Urothelium cell line (cell line): ENCODE measurements at places on chromosomes 1 and 21.

DNA sequence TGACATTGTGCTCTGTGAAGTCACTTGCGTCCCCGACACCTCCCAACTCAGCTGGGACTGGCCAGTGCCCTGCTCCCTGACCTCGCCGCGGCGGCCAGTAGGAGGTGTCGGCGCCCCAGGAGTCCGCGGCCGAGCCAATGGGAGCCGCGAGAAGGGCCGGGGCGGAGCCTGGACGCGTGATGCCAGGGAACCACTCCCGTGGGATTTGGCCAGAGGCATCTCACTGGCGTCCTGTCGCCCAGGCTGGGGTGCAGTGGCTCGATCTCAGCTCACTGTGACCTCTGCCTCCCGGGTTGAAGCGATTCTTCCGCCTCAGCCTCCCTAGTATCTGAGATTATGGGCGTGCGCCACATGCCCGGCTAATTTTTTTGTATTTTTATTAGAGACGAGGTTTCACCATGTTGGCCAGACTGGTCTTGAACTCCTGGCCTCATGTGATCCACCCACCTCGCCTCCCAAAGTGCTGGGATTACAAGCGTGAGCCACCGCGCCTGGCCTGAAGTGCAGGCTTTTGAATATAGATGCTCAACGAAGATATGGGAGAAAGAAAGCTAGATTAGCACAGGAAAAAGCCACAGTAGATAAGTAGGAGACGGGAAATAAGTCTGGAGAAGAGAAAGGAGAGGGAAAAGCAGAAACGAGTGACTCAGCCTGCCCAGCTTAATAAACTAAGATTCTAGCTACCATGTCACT lies 38.0 kb downstream of the ZBTB8OS start:
- DNase-seq: peak; percentile 92

DNA sequence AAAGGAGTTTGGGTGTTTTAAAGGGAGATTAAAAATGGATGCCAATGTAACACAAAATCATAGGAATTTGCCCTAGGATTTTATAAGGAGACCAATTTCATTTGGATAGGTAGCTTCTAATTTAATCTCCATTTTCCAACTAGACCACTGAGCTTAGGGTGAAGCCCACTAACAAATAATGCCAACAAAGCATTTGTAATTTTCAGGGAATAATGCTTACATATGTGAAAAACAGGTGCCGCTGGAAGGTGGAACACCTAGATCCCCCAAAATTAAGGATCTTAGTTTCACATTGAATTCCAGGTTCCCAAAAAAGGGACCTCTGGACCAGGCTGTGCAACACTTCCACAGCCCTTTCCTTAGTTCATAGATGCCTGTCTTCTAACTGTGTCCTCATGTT lies 66.2 kb upstream of the B3GALT5 start:
- DNase-seq: no peak

- DNase-seq: no peak
Measured at GRCh38 chr1:29134695-29135028, 11.0 kb upstream of the TMEM200B start.

DNA sequence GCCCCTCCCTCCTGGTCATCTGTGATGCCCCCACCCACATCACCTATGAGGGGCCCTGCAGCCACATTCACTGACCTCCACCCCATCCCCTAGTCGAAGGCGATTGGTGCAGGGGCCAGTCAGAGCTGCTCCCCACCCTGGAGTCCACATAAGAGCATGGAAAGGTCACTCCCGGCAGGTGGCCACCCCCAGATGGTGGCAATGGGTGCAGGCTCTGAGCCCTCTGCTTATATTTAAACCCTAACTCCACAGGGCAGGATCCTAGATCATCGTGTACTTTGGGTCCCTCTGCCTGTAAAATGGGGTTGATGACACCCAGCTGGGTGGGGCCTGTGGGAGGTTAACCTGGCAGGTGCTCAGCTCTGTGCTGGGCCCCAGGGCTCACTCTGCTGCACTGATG lies 186.8 kb upstream of the C1orf174 start:
- no peak for DNase-seq

DNA sequence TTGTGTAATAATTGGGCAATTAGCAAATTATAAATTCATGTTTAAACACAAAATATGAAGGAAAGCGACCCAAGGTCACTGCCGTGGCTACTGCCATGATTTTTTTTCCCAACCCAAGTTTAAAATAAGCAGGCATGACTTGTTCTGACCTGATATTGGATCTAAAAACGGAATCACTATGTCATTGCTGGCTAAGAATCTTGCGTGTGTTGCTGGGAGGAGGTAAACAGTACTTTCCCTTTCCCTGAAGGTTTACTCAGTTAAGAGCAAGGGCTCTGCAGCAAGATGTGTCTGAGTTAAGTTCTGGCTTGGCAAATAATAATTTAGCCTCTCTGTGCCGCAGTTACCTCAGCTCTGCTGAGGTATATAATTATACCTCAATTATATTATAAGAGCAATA lies 125.7 kb upstream of the L1TD1 start:
- DNase-seq: no peak

- DNase-seq: no peak
Measured at GRCh38 chr1:46068525-46068924, 63.9 kb downstream of the PIK3R3 start.

DNA sequence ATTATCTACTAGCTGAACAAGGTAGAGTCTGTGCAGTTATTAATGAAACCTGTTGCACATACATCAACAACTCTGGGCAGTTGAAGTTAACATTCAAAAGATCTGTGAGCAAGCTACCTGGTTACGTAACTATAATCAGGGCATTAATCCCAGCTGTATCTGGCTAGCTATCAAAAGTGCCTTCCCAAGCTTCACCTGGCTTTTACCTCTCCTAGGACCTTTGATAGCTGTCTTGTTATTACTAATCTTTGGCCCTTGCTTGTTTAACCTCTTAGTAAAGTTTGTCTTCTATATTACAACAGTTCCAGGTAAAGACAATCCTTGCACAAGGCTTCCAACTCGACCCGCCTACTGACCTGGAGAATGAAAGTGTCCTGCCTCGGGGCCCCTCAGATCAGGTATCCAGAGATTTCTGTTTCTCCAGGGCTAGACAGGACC lies 29.6 kb upstream of the SLC6A9 start:
- DNase-seq: no peak

GRCh38 chr1:116451702-116452101 lies 78.7 kb downstream of the ATP1A1 start:
- no peak for DNase-seq

DNA sequence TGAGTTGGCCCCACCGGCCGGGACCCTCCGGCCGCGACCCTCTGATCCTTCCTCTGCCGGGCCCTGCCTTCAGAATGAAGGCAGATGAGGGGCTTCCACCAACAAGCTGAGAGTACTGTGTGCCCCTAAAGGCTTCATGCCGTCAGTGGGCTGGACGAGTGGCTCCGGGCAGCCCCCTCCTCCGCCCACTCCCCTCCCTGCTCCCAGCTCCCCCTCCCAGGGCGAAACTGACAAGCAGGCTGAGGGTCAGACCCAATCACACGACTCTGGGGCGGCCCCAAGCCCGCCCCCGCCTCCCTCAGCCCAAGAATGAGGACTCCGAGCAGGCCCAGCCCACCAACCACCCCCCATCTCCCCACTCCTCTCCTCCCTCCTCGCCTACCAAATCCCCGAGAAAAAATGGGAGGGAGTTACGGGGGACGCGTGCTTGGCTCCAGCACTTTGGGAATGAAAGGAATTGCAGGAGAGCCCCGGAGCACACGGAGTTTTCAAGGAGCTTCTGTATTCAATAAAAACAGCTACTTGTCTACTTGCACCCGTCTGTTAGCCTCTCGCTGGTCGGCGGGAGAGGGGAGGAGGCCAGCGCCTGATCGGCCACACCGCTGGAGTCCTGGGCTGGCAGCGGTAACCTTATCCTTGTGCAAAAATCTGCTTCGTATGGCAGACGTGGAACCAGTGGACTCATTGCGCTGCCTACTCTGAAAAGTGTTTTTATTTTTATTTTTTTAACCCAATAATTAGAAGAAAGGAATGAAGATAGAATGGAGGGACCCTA lies at the start of gene COL11A1:
TSS of gene COL11A1 (minus strand) at position 147 of the 775 bp plus-strand sequence. CDS start 344 bp downstream, outside the sequence.
- peak; percentile 70 for DNase-seq

DNA sequence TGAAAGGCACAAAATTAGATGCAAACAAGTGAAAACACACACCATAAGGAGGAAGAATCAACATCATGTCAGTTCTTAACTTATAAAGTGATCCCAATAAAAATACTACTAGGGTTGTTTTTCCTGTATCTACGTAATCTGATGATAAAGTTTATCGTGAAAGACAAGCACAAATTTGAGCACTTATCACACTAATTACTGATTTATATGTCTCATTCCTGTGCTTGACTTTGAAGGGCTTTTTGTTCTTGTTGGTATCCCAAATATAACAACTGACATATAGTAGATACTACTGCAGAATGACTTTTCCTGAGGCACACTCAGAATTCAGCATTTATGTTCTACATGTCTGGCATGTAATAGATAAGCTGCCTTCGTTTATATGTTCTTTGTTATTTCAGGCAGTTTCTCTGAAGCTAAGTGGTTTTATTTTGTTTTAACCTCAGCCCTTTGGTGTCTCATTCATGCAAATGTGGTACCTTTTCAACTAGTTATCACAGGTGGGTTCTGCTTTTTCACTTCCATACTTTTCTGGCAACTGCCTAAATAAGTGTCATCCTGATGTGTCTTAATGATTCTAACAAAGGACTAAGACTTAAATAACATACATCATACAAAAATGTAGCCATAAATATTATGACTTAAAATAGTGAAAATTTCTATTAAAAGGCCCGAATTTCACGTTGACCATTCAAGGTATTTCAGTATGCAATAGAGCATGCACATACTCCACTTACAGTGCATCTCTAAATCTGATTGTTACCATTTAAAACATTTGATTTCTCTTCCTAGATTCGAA lies 73.2 kb downstream of the LRRC8C start:
- DNase-seq: no peak

- DNase-seq: no peak
Measured at GRCh38 chr1:89047734-89048133, 17.3 kb downstream of the GBP1 start.

DNA sequence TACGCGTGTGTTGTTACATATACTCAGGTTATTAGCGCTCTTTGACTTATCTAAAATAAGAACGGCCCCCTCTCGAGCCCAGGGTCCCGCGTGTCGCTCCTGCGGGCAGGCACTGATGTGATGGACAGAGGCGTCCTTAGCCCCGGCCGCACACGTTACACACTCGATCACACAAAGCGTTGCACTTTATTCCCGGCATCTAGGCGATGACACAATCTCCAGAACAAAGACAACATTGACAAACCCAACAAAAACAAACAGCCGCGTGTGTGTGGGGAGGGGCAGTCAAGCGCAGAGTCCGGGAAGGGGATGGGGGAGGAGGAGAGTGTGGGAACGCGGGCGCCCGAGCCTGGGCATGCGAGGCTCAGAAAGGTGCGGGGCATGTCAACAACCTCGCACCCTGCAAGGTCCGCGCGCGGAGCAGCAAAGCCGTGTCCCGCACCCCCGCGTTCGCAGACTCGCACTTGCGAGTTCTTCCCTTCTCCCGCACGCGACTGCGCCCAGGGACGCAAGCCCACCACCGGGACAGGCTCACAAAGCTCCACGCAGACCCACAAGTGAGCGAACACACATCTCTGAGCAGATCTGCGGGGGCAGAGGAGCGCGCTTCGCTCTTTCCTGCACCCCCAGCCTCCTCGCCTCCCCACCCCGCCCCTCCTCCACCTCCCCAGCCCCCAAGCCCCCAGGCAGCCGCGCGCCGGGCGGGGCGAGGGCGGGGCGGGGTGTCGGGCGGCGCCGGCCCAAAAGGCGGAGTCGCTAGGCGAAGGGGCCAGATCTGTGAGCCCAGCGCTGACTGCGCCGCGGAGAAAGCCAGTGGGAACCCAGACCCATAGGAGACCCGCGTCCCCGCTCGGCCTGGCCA lies at the start of gene EFNA1:
TSS of gene EFNA1 (plus strand) at position 772 of the 862 bp plus-strand sequence. CDS start 102 bp downstream, outside the sequence.
- DNase-seq: peak; percentile 77

- DNase-seq: no peak
Measured at GRCh38 chr21:35829067-35829466, 231.3 kb downstream of the SETD4 start.

GRCh38 chr1:174769961-174770549 lies 229.7 kb upstream of the CACYBP start:
- DNase-seq: peak; percentile 18

DNA sequence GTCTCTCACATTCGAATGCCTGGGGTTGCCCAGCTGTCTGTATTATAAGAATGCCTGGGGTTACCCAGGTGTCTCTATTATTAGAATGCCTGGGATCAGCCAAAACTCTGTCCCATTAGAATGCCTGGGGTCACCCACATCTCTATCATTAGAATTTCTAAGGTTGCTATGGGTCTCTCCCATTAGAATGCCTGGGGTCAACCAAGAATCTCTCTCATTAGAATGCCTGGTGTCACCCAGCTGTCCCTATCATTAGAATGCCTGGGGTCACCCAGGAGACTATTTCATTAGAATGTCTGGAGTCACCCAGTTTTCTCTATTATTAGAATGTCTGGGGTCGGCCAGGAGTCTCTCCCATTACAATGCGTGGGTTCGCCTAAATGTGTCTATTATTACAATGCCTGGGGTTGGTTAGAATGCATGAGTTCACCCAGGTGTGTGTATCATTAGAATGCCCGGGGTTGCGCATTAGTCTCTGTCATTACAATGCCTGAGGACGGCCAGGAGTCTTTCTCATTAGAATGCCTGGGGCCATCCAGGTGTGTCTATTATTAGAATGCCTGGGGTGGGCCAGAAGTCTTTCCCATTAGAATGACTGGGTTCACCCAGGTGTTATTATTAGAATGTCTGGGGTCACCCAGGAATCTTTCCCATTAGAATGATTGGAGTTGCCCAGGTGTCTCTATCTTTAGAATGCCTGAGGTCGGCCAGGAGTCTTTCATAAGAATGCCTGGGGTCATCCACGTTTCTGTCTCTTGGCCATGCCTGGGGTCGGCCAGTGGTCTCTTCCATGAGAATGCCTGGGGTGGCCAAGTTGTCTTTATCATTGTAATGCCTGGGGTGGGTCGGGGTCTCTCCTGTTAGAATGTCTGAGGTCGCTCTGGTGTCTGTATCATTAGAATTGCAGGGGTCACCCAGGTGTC lies 59.6 kb downstream of the RNF187 start:
- DNase-seq: no peak

- DNase-seq: peak; percentile 90
Measured at GRCh38 chr1:84253891-84254290, 47.6 kb upstream of the SAMD13 start.

DNA sequence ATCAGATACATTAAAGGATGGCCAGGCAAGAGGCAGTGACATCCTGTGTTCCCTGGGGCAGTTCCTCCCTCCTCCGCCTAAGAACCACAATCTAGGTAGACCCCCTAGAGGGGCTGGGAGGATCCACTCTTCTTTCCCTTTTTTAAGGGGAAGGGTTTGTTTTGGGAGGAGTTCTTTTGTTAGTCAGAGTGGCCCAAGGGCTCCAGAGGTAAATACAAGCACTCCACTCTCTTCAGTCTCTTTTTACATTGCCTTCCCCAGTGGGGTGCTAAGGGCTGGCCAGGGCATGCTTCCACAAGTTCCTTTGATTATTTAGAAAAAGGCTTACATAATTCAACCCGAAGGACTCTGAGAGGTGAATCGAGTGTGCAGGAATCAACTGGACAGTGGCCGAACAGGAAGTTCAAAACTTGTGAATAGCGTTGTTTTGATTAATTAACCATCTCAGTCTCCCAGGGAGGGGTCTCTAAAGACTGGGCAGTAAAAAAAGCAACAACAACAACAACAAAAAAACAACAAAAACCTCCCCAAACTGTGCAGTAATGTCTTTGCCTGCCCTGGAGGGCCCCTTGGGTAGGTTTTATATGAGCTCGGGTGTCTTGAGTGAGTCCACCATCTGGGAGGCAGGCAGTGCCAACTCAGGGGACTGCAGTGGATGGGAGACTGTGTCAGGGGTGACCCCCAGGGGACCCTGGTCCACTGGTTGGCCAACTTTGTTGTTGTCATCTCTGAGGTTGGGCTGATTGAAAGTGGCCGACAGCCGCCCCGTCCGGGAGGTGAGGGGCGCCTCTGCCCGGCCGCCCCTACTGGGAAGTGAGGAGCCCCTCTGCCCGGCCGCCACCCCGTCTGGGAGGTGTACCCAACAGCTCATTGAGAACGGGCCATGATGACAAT lies 33.2 kb upstream of the ENO1 start:
- no peak for DNase-seq
